ENCODE measurements at places on chromosomes 5 and 9. TPM values are rescaled to one million over a fixed set of nuclear protein-coding genes. Genes with fewer than 3 reads are reported as not detected.

HTR4 gene
- not detected for total RNA-seq

GPR151 gene
- total RNA-seq = not detected

HMCN2 gene
- 0.05 TPM for total RNA-seq

GRXCR2 gene
- not detected for total RNA-seq

FCHO2 gene
- total RNA-seq = 1.3 TPM

BARHL1 gene
- not detected for total RNA-seq

- no peak overlapping the region for H3K27ac ChIP-seq
- H3K27me3 ChIP-seq = peaks cover 20% of the 10 kb centered on the region
- H3K36me3 ChIP-seq = no peaks in the 10 kb centered on the region
- H3K4me1 ChIP-seq = no peaks in the 10 kb centered on the region
- H3K4me3 ChIP-seq = no peak overlapping the region
These were observed 391.1 kb downstream of the ADGRV1 start for GRCh38 chr5:90949469-90950358.

DNA sequence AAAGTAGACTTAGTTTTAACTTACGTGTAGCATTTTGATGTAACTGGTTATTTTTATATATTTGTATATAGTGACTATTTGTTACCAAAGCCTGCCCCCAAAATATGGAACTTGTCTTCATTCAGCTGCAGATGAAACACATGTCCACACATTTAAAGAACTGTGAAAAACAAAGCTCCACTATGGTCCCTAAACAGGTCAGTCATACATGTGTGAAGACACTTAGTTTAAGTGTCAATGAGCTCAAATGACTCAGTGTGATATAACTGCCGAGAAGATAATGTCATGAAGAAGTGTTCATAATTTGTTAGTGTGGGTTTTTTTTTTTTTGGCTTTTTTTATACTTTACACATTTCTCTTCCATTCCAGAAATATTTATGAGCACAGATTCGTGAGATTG, 28.2 kb downstream of the HAVCR1 start:
- H3K4me1 ChIP-seq = peaks cover 20% of the 10 kb centered on the region
- no peaks in the 10 kb centered on the region for H3K36me3 ChIP-seq
- H3K4me3 ChIP-seq = no peak overlapping the region

- no peak for DNase-seq
- no peak overlapping the region for H3K27ac ChIP-seq
- H3K36me3 ChIP-seq = peaks cover 5% of the 10 kb centered on the region
- H3K27me3 ChIP-seq = peaks cover 2% of the 10 kb centered on the region
- no peaks in the 10 kb centered on the region for H3K4me1 ChIP-seq
These were observed 477.5 kb downstream of the TLE4 start for GRCh38 chr9:80049096-80049782.

GRCh38 chr9:122605691-122606090, 8.8 kb upstream of the OR1Q1 start:
- no peak for DNase-seq
- H3K4me3 ChIP-seq = no peak overlapping the region
- H3K36me3 ChIP-seq = peaks cover under 1% of the 10 kb centered on the region
- no peaks in the 10 kb centered on the region for H3K4me1 ChIP-seq
- peaks cover 9% of the 10 kb centered on the region for H3K27me3 ChIP-seq

DNA sequence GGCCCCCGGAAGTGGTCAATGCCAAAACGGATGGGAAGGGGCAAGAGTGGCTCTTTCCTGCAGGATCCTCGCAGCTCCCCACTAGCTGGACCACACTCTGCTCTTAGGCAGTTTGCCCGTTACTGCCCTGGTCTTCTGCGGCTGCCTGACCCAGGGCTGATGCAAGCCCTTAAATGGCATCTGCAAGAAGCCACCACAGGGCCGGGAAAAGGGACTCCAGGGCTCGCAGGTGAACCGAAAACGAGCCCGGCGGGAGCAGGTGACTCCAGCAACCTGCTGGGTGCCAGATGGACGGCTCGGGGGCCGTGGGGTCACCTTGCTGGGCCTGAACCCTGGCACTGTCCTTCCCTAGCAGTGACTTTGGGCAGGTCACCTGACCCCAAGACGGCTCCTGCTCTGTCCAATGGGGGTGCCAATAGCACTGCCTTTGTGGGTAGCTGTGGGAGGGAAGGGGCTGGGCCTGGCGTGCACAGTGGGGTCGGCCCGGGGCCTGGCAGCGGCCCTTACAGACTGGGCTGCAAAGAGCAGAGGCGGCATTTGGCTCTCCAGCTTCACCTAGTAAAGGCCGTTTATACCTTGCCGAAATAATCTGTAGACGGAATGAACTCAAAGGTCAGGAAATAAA, 1.3 kb downstream of the TMEM250 start:
- H3K4me1 ChIP-seq = peaks cover 32% of the 10 kb centered on the region
- H3K27ac ChIP-seq = peak overlapping the region; percentile 83
- peak; percentile 65 for DNase-seq
- no peaks in the 10 kb centered on the region for H3K27me3 ChIP-seq

DNA sequence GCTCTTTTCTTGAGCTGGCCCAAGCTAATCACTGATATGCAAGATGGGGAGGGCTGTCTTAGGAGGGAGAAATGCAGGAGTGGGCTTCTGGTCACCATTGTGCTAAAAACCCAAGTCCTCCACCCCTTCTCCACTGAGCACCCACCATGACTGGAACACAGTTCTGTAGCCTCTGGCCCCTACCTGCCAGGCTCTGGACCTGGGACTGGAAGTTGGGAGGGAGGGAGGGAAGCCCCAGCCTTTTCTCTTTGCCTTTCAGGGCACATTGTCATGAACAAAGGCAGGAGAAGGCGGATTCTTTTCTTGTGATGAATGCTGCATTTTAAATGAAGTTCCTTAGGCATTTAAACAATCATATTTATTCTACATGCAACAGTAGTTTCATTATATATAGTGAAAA, 559.1 kb upstream of the TRPC7 start:
- H3K27me3 ChIP-seq = no peaks in the 10 kb centered on the region
- DNase-seq = no peak
- no peaks in the 10 kb centered on the region for H3K36me3 ChIP-seq

GRCh38 chr5:96640696-96641095, 21.5 kb upstream of the CAST start:
- DNase-seq = no peak
- no peak overlapping the region for H3K4me3 ChIP-seq
- peaks cover 3% of the 10 kb centered on the region for H3K27me3 ChIP-seq
- H3K27ac ChIP-seq = no peak overlapping the region
- no peaks in the 10 kb centered on the region for H3K36me3 ChIP-seq

- no peaks in the 10 kb centered on the region for H3K4me1 ChIP-seq
- no peak overlapping the region for H3K27ac ChIP-seq
- no peaks in the 10 kb centered on the region for H3K36me3 ChIP-seq
- no peak overlapping the region for H3K4me3 ChIP-seq
- DNase-seq = no peak
- peaks cover 12% of the 10 kb centered on the region for H3K27me3 ChIP-seq
These were observed 6.2 kb upstream of the TCERG1 start for GRCh38 chr5:146440870-146441495.

Measured in activated CD4-positive, alpha-beta T cell treated with anti-CD3 and anti-CD28 coated beads for 36 hours (primary cell).